EH (cell line): ENCODE measurements at places on chromosomes 7 and 10.

- DNase-seq, result no peak
Measured at GRCh38 chr7:1233333-1234048, 819 bp downstream of the UNCX start.

GRCh38 chr7:135161669-135162068 lies 8.8 kb downstream of the CYREN start:
- no peak for DNase-seq

GRCh38 chr7:76294344-76295024 lies 8.0 kb upstream of the HSPB1 start:
- DNase-seq, result peak; percentile 98

DNA sequence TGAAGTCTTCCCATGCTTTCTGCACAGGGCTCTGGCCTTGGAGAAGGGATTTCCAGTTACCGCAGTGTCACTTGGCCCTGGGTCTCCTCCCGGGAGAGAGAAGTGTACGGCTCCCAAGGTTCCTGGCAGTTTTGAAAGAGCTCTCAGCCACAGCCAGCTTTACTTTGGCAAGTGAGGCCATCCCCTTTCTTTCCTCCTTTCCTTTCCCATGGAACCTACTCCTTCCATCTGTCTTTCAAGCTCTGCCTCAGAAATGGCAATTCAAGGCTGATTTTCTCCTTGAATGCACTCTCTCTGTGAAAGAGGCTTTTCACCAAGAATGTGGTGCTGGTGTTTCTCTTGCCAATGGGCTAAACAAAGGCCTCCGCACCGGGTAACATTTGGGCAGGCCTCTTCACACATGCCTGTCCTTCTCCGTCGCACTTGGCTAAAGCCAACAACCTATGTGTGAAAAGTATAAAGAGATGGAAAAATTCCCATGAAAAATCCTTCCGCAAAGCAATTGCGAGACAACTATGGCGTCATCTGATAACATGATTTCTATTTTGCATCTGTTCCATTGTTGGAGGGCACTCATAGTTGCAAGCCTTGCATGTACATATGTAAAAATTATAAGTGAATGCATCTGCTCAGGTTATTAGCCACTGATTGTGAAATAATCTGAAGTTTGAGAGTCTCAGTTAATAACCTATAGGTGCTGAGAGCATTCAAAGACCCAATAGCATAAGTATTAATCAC lies 125.4 kb downstream of the PFKFB3 start:
- no peak for DNase-seq
